ENCODE measurements at places on chromosomes 12 and 14. TPM values are rescaled to one million over a fixed set of nuclear protein-coding genes. Genes with fewer than 3 reads are reported as not detected.

GRCh38 chr14:83251402-83251801 is 1717.7 kb upstream of the SEL1L start:
- peaks cover 42% of the 10 kb centered on the region for H3K4me1 ChIP-seq
- no peaks in the 10 kb centered on the region for H3K36me3 ChIP-seq
- H3K27me3 ChIP-seq, result no peaks in the 10 kb centered on the region

DNA sequence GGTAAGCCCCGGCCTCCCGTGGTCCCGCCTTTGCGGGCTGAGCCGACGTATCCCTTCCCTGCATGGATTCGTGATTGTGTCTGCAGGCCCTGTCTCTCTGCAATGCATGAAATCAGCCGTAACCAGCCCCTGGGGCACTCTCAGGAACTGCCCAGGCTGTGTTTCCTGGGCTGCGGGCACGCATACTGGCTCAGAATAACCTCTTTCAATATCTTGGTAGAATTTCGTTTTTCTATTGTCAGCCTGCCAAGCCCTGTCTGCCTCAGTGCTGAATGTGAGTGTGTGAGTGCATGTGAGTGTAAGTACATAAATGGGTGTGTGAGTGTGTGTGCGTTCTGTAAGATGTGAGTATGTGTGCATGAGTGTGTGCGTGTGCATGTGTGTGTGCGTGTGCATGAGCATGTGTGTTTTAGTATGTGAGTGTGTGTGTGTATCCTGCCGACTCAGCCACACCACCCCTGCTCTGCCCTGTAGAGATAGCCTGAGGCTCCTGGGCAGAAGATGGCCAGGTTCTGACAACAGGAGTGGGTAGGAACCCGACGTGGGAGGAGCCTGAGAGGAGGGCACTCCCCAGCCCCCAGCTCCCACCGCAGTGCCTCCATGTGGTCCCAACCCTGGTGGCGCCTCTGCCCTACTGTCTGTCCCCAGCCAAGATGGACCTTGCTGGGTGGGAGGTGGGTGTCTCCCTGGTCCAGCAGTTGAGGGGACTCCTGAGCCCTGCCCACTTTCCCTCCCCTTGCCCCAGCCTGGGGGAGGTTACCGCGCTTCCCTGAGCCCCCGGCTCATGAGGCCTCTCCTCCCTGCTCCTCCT is 268.8 kb downstream of the ADGRD1 start:
- no peak overlapping the region for H3K27ac ChIP-seq
- DNase-seq, result peak; percentile 71
- H3K27me3 ChIP-seq, result peaks cover 6% of the 10 kb centered on the region

The TRIM9 gene
- 9.8 TPM for total RNA-seq

The DTX1 gene
- 5.5 TPM for total RNA-seq

DNA sequence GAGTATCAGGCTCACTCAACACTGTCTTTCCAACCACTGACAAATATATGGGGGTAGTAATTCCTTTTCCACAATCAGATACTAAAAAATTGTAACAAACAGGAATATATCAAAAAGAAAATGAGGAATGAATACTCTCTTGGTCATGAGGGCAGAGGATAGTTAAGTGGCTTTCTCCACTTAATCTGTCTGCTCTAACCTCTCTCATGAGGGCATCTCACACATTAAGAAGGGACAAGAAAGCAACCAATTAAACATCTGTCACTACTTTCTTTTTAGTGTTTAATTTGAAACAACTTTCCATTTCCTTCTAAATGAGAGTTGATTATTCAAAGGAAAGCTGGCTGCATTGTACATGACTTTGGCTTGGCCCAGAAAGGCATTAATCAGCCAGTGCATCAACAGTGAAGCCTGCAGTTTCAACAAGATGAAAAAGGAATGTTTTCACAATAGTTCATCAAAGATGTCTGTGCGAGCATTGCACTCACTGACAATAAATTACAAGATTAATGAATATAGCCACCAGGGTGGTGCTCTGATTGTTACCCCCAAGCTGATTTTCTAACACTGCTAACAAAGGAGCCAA is 142.0 kb downstream of the SEC23A start:
- no peak overlapping the region for H3K4me3 ChIP-seq
- H3K27me3 ChIP-seq, result no peaks in the 10 kb centered on the region
- no peak overlapping the region for H3K27ac ChIP-seq

The KRT2 gene
- not detected for total RNA-seq

The PAX9 gene
- total RNA-seq, result 23.4 TPM

DNA sequence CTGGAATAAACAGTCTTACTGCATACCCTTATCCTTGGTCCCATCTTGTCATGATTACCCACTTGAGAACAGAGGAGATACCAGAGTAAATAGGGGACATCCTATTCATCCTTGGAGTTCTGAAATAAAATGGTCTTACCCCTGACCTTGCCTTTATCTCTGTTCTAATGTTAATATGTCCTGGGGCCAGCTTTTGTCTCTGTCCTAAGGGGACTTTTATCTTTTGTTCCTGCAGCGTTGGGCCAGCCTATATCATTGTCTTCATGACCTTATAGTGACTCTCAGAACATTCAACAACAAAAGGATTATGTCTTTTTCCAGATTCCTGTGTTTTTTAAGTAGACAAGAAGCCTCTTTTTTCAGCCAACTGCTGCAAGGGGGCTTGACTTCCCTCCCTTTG is 1057.5 kb downstream of the LRFN5 start:
- H3K4me1 ChIP-seq, result no peaks in the 10 kb centered on the region
- no peak overlapping the region for H3K27ac ChIP-seq
- H3K27me3 ChIP-seq, result no peaks in the 10 kb centered on the region
- no peak overlapping the region for H3K4me3 ChIP-seq
- H3K36me3 ChIP-seq, result no peaks in the 10 kb centered on the region

DNA sequence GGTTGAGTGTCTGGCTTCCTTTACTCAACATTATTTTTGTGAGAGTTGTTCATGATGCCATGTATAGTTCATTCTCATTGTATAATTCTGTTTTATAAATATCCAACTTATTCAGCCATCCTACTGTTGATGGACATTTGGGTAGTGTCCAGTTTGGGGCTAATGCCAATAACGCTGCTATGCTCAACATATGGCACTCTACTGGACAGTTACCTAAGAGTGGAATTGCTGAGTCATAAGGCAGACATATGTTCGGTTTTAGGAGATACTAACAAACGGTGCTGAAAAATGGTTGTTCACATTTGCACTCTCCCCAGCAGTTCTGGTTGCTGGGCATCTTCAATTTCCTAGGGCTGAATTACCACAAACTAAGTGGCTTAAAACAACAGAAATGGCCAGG is 28.7 kb upstream of the P2RX4 start:
- H3K36me3 ChIP-seq, result no peaks in the 10 kb centered on the region
- H3K4me3 ChIP-seq, result no peak overlapping the region
- DNase-seq, result no peak

GRCh38 chr14:39451811-39452210 is 19.6 kb upstream of the FBXO33 start:
- no peak overlapping the region for H3K27ac ChIP-seq
- H3K27me3 ChIP-seq, result no peaks in the 10 kb centered on the region
- no peak for DNase-seq
- no peaks in the 10 kb centered on the region for H3K4me1 ChIP-seq
- H3K4me3 ChIP-seq, result no peak overlapping the region

DNA sequence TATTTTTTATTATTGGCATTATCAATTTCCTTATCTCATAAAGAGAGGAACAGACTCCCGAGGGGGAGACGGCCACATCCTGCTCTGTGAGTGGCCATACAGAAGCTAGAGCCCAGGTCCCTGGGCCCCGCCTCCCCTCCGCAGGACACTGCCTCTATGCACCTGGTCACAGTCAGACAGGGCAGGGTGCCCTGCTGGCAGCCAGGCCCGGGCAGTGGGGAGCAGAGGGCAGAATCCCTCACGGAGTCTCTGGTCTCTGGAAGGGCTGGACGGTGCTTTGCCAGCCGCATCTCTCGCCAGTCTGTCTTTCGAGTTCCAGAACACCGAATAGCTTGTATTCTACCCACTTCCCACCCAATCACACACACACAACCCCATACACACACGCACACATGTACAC is 16.4 kb upstream of the CACNA2D4 start:
- no peak for DNase-seq
- no peaks in the 10 kb centered on the region for H3K27me3 ChIP-seq
- H3K4me3 ChIP-seq, result no peak overlapping the region
- H3K36me3 ChIP-seq, result no peaks in the 10 kb centered on the region

- no peak overlapping the region for H3K27ac ChIP-seq
- H3K4me1 ChIP-seq, result no peaks in the 10 kb centered on the region
- peak; percentile 39 for DNase-seq
- no peaks in the 10 kb centered on the region for H3K27me3 ChIP-seq
- no peaks in the 10 kb centered on the region for H3K36me3 ChIP-seq
Measured at GRCh38 chr14:103886304-103887169, 39.2 kb upstream of the PPP1R13B start.

The CABP1 gene
- 1.6 TPM for total RNA-seq

DNA sequence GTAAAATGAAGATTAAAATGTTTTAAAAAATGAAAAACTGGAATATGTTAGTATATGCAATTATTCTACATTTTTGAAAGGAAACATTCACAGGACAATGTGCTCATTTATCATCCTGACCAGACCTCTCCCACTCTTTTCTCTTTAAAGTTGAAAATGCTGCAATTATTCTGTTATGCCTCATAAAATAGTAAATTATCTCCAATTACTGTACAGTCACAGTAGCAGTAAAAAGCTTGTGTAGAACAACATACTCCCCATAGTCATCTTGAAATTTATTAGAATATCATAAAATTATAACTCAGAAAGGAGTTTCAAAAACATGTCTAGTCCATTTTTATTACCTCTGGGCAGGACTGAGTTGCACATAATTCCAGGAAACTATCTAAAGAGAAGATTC is 250.3 kb downstream of the SYT1 start:
- H3K4me3 ChIP-seq, result no peak overlapping the region
- no peaks in the 10 kb centered on the region for H3K36me3 ChIP-seq
- H3K27ac ChIP-seq, result no peak overlapping the region
- peak; percentile 38 for DNase-seq
- no peaks in the 10 kb centered on the region for H3K27me3 ChIP-seq
- H3K4me1 ChIP-seq, result peaks cover 50% of the 10 kb centered on the region

The CLEC7A gene
- 0.28 TPM for total RNA-seq

DNA sequence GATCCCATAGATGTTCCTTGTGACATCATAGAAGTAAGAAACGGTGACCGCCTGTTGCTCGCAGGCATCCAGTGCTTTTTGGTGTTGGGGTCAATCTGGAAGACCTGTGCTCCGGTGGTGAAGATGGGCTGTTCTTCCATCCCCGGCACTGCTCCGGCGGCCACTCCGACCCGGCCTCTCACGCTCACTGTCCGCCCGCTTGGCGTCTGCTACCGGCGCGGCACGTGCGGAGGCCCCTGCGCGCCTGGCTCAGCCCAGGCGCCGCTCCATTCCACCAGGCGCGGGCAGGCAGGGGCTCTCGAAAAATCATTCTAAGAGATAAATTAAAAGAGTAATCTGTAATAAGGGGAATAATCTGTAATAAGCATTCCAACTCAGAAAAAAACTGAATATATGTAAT is 934.5 kb downstream of the TMEM121 start:
- no peaks in the 10 kb centered on the region for H3K27me3 ChIP-seq
- no peaks in the 10 kb centered on the region for H3K36me3 ChIP-seq
- H3K27ac ChIP-seq, result no peak overlapping the region
- DNase-seq, result no peak
- no peak overlapping the region for H3K4me3 ChIP-seq
- no peaks in the 10 kb centered on the region for H3K4me1 ChIP-seq

The FOXG1 gene
- total RNA-seq, result 0.09 TPM

DNA sequence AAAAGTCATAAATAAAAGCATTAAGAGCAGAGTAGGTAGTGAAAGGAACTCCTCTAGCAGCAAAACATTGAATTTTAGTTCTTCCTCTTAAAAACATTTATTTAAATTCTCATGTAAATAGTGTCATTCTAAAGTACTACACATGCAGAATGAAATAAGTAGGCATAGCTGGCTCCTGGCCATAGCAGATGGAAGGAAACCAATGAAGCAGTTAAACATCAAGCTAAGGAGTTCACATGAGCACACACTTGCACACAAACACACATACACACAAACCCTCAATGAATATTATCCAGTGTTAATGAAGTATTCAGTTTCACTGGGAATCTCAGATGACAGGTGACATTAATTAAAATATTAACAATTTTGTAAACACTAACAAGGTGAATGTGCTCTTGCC is 69.3 kb downstream of the SLC35F4 start:
- H3K4me3 ChIP-seq, result no peak overlapping the region
- H3K36me3 ChIP-seq, result no peaks in the 10 kb centered on the region
- no peaks in the 10 kb centered on the region for H3K4me1 ChIP-seq
- no peak overlapping the region for H3K27ac ChIP-seq
- DNase-seq, result no peak

- H3K27me3 ChIP-seq, result no peaks in the 10 kb centered on the region
- peaks cover 40% of the 10 kb centered on the region for H3K4me1 ChIP-seq
- DNase-seq, result peak; percentile 67
- peaks cover 19% of the 10 kb centered on the region for H3K36me3 ChIP-seq
- H3K27ac ChIP-seq, result peak overlapping the region; percentile 96
- peak overlapping the region; percentile 35 for H3K4me3 ChIP-seq
Measured at GRCh38 chr12:6961278-6961694, 9.2 kb downstream of the PHB2 start.

DNA sequence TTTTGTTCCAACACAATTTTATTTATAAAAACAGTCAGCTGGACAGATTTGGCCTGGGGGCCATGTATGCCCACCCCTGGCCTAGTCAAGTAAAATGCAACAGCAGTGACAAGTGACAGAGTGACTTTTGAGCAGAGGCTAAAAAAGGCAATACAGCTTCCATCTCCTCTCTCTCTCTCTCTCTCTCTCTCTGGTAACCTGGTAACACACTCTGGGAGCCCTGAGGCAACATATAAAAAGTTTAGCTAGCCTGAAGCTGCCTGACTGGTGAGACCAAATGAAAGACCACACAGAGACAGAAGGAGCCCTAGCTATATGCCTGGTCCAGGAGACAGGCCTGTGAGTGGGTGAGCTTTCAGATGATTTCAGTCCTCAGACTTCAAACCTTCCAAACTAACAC is 105.4 kb downstream of the DENND5B start:
- no peak overlapping the region for H3K27ac ChIP-seq
- H3K4me1 ChIP-seq, result peaks cover 11% of the 10 kb centered on the region
- no peaks in the 10 kb centered on the region for H3K27me3 ChIP-seq
- no peak for DNase-seq
- no peaks in the 10 kb centered on the region for H3K36me3 ChIP-seq
- H3K4me3 ChIP-seq, result no peak overlapping the region

Measured in A673 (cell line).